A549 treated with AZD2906 at 1 μM for 4 hours (cell line): ENCODE measurements at places on chromosomes 1 and 21. TPM values are rescaled to one million over a fixed set of nuclear protein-coding genes. Genes with fewer than 3 reads are reported as not detected.

HES4 gene
- total RNA-seq = 17.8 to 65.9 TPM (median 57.8 TPM) in 5 replicates

SEMA6C gene
- 1.2 to 2.4 TPM (median 1.8 TPM) in 5 replicates for total RNA-seq

AMY2B gene
- total RNA-seq = 0.39 to 0.64 TPM (median 0.47 TPM) in 5 replicates

SPRR2D gene
- not detected in 5 replicates for total RNA-seq

SH2D1B gene
- 0.10 to 0.20 TPM (median 0.10 TPM) in 5 replicates for total RNA-seq

RAVER2 gene
- total RNA-seq = 3.9 to 4.7 TPM (median 4.3 TPM) in 5 replicates

TMEM200B gene
- 0.07 to 0.20 TPM (median 0.10 TPM) in 5 replicates for total RNA-seq

BRDT gene
- not detected in 5 replicates for total RNA-seq

MYOM3 gene
- 6.2 to 7.2 TPM (median 7.0 TPM) in 5 replicates for total RNA-seq

PAPPA2 gene
- 0.01 to 0.02 TPM (median 0.01 TPM) in 5 replicates for total RNA-seq

EXO1 gene
- 18.9 to 30.5 TPM (median 21.0 TPM) in 5 replicates for total RNA-seq

MYOCOS gene
- total RNA-seq = not detected in 5 replicates

GUCA2A gene
- 0.13 TPM in 1 of 5 replicates, not detected in the others for total RNA-seq

WDR64 gene
- not detected in 5 replicates for total RNA-seq

ZC3H11A gene
- 36.5 to 53.6 TPM (median 38.4 TPM) in 5 replicates for total RNA-seq

FBXO42 gene
- 8.3 to 9.7 TPM (median 8.9 TPM) in 5 replicates for total RNA-seq

SPRR2B gene
- total RNA-seq = not detected in 5 replicates

CD101 gene
- 0.22 to 0.44 TPM (median 0.32 TPM) in 5 replicates for total RNA-seq

PBXIP1 gene
- total RNA-seq = 13.5 to 15.9 TPM (median 14.6 TPM) in 5 replicates

SLFNL1 gene
- 0.02 to 0.05 TPM (median 0.05 TPM) in 3 of 5 replicates, not detected in the others for total RNA-seq

DCST2 gene
- 0.37 to 1.2 TPM (median 0.71 TPM) in 5 replicates for total RNA-seq

LCE2A gene
- not detected in 5 replicates for total RNA-seq

OR2T2 gene
- total RNA-seq = not detected in 5 replicates

CELSR2 gene
- 3.7 to 5.0 TPM (median 4.7 TPM) in 5 replicates for total RNA-seq

CCDC185 gene
- total RNA-seq = 0.03 to 0.05 TPM (median 0.03 TPM) in 3 of 5 replicates, not detected in the others

FCN3 gene
- total RNA-seq = not detected in 5 replicates

APCS gene
- not detected in 5 replicates for total RNA-seq

LRRIQ3 gene
- total RNA-seq = 0.50 to 0.87 TPM (median 0.77 TPM) in 5 replicates

GUCA2B gene
- 0.20 to 0.49 TPM (median 0.37 TPM) in 5 replicates for total RNA-seq

SMIM12 gene
- 49.4 to 63.7 TPM (median 59.8 TPM) in 5 replicates for total RNA-seq

UTP25 gene
- total RNA-seq = 9.7 to 11.8 TPM (median 10.5 TPM) in 5 replicates

LCE6A gene
- not detected in 5 replicates for total RNA-seq

NIBAN1 gene
- 0.72 to 1.1 TPM (median 0.79 TPM) in 5 replicates for total RNA-seq

SDHB gene
- total RNA-seq = 98.7 to 108 TPM (median 102 TPM) in 5 replicates

FAM89A gene
- 10.2 to 15.4 TPM (median 15.0 TPM) in 5 replicates for total RNA-seq

RUNX3 gene
- 4.7 to 6.0 TPM (median 5.6 TPM) in 5 replicates for total RNA-seq

MPC2 gene
- 41.9 to 79.3 TPM (median 72.6 TPM) in 5 replicates for total RNA-seq

CD53 gene
- not detected in 5 replicates for total RNA-seq

FOXD2 gene
- total RNA-seq = 0.39 to 0.63 TPM (median 0.55 TPM) in 5 replicates
